ENCODE measurements at places on chromosomes 16 and 17. TPM values are rescaled to one million over a fixed set of nuclear protein-coding genes. Genes with fewer than 3 reads are reported as not detected.

TPSB2 gene
- total RNA-seq: not detected

TERB1 gene
- total RNA-seq: 0.56 TPM

FADS6 gene
- not detected for total RNA-seq

GINS2 gene
- total RNA-seq: 17.1 TPM

CA7 gene
- total RNA-seq: not detected

VMP1 gene
- total RNA-seq: 200 TPM

TMEM98 gene
- 130 TPM for total RNA-seq

CBLN1 gene
- not detected for total RNA-seq

OR4D1 gene
- not detected for total RNA-seq

SLC16A11 gene
- not detected for total RNA-seq

TBKBP1 gene
- total RNA-seq: 1.2 TPM

ABCC3 gene
- 1.2 TPM for total RNA-seq

KCNH6 gene
- total RNA-seq: not detected

CES5A gene
- total RNA-seq: not detected

KRTAP2-3 gene
- total RNA-seq: under 0.01 TPM

GNG13 gene
- not detected for total RNA-seq

CCL14 gene
- total RNA-seq: not detected

PKMYT1 gene
- total RNA-seq: 12.8 TPM

PTGES3L gene
- 0.28 TPM for total RNA-seq

MPHOSPH6 gene
- total RNA-seq: 23.1 TPM

ZSCAN32 gene
- 7.9 TPM for total RNA-seq

SPATA22 gene
- not detected for total RNA-seq

CHD9NB gene
- total RNA-seq: 2.3 TPM

CDH13 gene
- total RNA-seq: 141 TPM

PRR29 gene
- 0.85 TPM for total RNA-seq

PRSS22 gene
- under 0.01 TPM for total RNA-seq

TPSD1 gene
- total RNA-seq: not detected

SEPTIN1 gene
- total RNA-seq: not detected

MT1H gene
- total RNA-seq: 0.77 TPM

WSCD1 gene
- total RNA-seq: 0.85 TPM

QPRT gene
- 10.9 TPM for total RNA-seq

ABCC11 gene
- total RNA-seq: 0.38 TPM

PMP22 gene
- total RNA-seq: 20.5 TPM

GPRC5B gene
- total RNA-seq: 8.6 TPM
